Right renal cortex interstitium (tissue), 3 donors: ENCODE measurements at places on chromosomes 1 and 21. TPM values are rescaled to one million over a fixed set of nuclear protein-coding genes. Genes with fewer than 3 reads are reported as not detected.

The GNAT2 gene
- not detected for polyA plus RNA-seq

The SPRR3 gene
- not detected for polyA plus RNA-seq

The LAMC2 gene
- 5.5 TPM for polyA plus RNA-seq

The TEKT2 gene
- 11.2 TPM for polyA plus RNA-seq

- no peak for DNase-seq
These were observed 27.8 kb downstream of the DNM3 start for GRCh38 chr1:171869097-171869496.

DNA sequence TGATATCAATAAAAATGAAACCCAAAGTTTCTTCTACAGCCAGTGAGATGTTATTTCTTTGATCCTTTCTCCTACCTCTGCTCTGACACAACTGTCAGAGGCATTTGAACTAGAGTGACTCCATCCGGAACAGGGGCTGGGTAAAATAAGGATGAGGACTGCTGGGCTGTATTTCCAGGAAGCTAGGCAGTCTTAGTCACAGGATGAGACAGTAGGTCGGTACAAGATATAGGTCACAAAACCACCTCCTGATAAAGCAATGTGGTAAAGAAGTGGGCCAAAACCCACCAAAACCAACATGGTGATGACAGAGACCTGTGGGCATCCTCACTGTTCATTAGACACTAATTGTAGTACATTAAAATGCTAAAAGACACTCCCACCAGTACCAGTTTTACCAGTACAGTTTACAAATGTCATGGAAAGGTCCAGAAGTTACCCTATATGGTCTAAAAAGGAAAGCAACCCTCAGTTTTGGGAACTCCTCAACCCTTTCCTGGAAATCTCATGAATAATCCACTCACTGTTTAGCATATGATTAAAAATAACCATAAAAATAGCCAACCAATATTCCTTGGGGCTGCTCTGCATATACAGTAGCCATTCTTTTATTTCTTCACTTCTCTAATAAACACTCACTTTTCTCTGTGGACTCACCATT lies 96.7 kb downstream of the GABPA start:
- no peak for DNase-seq

DNA sequence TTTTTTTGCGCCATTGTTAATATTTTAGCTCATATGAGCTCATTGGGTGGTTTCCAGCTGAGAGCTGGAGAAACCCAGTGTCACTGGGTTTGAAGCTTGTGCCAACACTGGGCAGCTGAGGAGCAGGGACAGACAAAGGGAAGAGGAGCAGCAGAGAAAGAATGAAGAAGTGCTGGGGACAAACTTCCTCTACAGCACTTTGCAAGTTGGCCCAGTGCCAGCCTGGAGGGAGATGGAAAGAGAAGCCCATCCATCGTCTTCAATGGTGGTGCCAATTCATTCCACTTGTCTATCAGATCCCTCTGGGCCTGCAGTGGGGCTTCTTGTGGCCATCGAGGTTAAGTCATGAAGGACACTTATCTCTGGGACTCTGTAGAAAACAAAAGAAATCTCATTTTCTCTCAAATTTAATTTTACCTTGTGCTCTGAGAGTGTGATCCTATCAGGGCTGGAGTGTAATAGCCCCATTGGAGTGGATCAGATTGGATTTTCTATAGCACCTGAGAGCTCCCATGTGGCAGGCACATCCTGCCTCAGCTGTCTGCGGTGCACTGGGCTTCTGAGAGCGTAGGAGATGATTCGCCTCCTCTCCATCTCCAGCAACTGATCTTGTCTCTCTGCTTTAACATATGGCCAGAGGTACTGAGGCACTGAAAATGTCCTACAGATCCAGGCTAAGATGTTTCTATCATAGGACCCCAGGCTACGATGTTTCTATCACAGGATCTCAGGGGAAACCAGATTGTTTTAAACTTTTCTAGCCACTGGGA lies 114.7 kb downstream of the TNR start:
- no peak for DNase-seq

- no peak for DNase-seq
These were observed 13.3 kb downstream of the GPR157 start for GRCh38 chr1:9115351-9116205.

DNA sequence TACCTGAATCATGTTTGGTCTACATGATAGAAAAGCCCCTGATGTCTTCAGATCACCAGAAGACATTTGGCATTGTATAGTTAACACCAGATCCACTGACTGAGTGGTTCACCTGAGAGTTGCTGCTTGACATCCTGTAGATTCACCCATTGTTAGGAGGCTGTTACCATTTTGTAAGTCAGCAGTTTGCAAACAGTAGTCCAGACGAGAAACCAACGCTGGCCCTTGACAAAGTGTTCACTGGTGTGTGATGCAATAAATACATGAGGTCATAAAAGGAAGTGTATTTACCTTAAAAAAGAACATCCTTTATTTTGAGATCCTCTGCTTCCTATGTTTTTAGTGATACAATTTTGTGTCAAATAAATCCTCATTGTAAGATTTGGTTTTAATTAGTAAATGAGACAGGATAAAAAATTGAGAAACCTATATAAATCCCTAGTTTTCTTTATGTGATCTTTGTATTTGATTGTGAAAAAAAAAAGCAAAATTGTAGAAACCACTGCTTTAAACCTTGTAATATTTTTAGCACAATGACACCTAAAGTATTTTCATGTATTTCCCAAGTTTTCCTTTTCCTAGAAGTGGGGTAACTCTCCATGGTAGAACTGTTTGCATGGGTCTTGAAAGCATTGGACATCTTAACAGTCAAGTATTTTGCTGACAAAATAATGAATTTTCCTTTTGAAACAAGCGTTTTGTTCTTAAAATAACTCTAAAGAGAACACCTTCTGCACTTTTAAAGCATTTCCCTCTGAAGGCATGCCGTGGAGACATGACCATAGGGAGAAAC lies 204.3 kb downstream of the FGGY start:
- DNase-seq, result no peak

DNA sequence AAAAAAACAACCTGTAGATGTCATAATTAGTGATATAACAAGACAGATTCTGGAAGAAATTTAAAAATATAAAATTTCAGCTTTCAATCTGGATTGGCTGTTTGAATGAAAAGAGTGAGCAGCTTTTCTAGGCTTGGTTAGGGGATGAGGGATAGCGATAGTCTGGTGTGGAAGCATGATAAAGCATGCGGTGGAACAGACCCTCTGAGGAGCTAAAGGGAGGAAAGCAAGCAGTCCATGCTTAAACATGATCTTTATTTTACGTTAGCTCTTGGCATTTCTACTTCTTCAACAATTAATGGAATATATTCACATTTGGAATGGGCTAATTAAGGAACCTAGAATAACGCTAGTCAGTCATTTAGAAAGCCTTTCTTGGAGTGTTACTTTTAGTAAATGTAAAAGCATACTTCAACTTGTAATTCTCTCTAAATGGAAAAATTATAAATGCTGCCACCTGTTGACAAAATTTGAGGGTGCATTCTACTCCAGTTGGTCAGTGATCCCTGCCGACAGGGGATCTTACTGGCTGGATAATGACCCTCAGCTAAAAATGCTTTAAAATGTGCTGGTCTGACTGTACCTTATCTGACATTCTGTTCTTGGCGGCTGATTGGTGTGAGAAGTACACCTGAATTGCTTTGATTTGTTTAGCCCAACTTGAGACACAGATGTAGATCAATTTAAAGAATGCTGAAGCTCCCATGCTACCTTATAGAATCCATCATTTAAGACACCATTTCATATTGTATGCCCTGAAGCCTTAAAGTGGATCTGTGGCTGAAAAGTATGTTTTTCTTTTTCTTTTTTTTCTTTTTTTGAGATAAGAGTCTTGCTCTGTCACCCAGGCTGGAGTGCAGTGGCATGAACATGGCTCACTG lies 61.2 kb downstream of the AK4 start:
- DNase-seq, result peak; percentile 23

- DNase-seq, result no peak
These were observed 98.2 kb upstream of the ARTN start for GRCh38 chr1:43835082-43836021.

DNA sequence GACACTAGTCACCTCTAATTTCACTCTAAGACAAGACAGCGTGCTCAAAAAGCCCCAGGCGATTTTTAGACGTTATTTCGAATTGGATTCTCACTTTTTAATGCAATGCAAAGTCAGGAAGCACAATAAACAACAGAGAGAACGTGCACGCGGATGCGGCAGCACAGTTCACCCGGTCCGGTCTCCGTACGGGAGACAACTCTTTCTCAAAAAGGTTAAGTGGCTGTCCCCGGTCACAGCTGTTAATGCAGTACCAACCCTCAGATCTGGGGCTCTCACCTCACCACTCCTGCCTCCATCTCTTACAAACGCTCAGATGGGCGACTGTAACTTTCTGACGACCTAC lies 1.2 kb downstream of the HP1BP3 start:
- DNase-seq, result no peak

DNA sequence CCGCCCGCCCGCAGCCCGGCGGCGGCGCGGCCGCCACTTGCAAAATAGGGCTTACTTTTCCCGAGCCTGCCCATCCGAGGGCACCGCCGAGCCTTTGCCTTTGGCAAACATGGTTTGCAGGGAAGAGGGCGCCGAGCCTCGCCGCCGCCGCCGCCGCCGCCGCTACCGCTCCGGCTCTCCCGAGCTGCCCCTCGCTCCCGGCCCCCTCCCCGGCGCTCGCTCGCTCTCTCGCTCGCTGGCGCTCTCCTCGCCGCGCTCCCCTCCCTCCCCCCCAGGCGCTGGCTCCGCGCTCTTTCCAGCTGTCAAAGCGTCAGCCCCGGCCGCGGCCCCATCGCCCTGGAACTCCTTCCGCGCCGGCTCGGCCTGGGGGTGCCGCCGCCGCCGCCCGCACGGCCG lies 298 bp downstream of the SSBP3 start:
- DNase-seq, result no peak

DNA sequence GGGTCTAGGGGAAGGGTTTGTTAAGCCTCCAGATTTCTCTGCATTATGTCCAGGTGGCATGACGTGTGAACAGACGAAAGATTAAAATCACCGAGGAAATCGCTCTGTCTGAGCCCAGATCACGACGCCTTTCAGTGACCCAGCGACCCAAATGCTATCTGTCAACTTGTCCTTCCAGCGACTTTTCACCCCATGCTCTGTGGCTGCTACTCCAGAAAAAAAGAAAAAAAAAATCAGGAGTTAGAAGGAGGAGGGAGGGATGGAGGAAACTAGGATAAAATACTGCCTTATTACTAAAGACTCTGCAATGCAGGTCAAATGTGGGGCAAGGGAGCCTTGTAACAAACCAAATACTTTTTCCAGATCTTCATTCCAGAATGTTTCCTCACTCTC lies 352.0 kb downstream of the NUF2 start:
- peak; percentile 57 for DNase-seq

DNA sequence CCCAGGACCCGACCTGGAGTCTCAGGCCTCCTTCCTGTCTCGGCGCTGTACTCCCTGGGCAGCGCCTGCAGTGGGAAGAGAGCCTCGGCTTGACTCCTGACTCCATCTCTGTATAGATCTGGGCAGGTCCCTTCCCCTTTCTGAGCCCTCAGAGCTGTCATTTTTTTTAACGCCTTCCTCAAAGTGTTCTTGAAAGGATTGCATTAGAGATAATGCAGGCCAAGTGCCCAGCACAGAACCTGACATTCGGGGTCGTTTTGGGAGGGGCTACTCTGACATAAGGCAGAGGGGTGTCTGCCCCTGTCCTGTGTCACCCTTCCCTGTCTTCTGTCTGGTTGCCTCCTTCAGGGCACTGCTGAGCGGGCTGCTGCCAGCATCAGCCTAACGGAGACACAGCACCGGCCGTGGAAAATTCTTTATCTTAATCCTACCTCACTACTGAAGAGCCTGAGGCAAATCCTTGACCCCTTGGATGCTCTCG lies 271.6 kb downstream of the TRABD2B start:
- no peak for DNase-seq

- DNase-seq, result no peak
These were observed 9.3 kb downstream of the SLC26A9 start for GRCh38 chr1:205933671-205934618.
